ENCODE measurements at places on chromosomes 5 and 9.

DNA sequence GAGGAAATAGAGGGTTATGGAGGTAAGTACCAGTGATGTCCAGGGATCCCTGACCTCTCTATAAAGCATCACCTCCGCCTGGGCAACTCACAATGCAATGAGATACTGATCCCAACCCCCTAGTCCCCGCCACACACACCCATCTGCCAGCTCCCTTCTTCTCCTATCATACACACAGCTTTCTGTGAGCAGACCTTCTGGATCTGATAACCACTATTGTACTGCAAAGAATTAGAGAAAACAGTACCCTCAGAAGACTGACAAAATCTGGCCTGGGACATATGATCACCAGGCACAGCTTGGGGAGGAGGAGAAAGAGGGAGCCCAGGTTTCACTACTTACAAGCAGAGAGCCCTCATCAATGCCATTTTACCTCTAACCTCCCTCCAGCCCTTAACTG lies 249.0 kb downstream of the SEC61B start:
- no peak for DNase-seq

DNA sequence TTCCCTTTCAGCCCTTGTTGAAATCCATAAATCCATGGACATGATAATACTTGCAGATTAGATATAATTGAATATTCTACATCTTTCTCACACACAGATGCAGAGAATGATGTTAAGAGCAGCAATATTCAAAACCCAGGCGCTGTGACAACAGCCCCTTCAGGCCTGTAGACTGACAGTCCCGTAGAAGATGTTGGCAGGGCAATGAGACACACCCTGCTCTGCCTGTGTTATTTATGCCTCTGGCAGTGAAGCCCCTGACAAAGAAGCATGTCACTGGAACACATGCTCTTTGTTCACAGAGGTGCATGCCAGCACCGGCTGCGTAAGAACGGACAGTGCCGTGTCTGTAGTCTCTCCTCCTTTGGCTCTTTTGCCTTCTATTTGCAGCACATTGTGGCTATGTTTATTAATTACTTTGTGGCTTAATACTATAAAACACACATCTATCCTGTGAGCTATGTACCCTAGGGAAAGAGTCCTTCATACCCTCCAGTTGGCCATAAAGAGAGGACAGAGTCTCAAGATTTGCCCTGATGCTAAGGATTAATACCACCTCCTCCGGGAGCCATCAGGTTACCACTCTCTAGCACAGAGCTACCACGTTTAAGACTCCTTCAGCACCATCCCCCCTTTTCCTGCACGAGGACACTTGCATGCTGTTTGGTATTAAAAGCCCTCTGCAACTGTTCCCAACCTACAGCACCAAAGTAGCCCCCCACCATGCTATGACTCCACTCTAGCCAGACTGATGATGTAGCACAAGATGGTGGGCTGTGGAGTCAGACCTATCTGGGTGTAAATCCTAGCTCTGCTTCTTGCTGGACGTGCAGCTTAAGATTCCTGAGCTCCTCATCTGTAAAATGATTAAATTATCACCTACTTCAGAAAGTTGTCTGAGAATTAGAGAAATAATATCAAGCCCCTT lies 2.0 kb upstream of the ANP32B start:
- no peak for DNase-seq

DNA sequence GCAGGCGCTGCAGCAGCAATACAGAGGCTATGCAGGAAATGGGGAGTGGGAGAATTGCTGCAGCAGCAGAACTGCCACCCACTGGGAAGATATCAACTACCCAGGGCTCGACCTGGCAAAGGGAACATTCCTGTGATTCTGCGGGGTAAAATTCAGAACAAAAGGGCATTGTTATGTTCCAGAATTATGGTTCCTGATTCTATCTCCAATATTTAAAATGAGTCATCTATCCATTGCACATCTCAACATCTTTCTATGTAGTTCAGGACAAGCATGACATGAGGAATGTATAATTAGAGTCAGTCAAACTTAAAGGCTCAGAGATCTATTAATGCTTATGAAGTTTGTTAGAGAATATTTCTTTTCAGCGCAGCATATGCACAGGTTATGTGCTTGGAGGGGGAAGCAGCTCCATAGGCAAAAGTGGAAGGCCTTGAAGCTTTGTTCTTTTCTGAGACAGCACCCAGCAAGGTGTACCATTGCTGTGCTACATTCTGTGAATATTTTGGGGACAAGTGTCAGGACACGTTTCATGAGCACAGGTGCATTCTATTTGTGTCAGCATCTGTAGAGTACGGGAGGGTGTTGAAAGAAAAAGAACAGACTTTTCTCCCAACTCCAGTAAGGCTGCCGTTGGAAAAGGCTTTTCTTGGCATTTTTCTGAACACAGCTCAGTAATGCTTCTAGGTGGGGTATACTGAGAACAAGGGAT lies 395.6 kb upstream of the MPDZ start:
- DNase-seq: no peak

DNA sequence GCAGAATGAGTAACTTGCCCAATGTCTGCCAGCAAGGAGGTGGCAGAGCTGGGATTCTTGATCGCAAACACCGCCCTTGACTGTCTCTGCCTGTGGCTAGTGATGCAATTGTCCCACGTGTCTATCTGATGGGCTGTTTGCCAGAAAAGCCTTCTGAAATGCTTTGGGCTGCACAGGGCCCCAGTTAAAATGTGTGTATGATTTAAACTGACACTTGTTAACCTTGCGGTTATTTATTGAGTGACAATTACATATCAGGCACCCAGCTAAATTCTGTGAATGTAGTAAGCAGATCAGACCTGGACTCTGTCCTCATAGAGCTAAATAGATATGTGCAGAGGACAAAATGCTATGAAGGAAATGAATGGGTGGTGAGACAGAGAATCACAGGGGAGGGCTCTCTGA lies 11.6 kb upstream of the IL12B start:
- no peak for DNase-seq

GRCh38 chr5:173923218-173924095 lies 35.3 kb downstream of the CPEB4 start:
- DNase-seq: no peak

- DNase-seq: peak; percentile 18
These were observed 34.5 kb upstream of the TCF7 start for GRCh38 chr5:134079748-134080581.

DNA sequence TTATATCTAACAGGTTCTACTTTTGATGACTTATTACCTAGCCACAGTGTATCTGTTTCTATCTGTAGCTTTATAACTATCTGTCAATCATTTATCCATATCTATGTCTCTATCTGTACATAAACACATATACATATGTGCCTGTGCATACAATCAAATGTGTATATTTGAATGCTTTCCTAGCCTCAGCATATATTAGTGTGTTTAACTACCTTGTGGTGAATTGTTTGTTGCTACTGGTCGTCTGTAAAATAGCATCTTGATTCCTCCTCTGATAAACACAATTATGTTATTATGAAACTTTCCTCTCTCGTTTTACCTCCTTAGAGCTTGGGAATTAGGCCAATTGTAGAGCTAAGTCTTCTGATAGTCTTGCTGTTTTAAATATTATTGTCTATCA lies 44.4 kb downstream of the PARP8 start:
- DNase-seq: no peak

DNA sequence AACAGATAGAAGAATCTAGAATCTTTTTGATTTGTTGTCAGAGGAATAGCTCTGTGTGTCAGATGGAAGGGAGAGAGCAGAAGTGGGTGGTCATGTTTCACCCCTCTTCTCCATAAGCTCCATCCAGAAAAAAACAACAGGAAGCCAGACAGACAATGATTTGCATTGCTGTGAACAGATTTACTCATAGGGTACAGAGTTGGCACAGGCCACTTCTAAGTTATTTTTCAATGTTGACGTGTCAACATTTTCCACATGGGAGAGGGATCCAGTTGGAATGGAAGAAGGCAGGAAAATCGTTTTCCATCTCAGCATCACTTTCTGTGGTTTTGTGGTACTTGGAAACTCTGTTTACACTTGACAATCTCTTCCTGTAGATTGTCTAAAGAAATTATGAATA lies 86.7 kb downstream of the INSYN2B start:
- DNase-seq: no peak

GRCh38 chr5:141326088-141326854 lies 4.0 kb upstream of the PCDHGA1 start:
- DNase-seq: peak; percentile 66

- DNase-seq: no peak
These were observed 86.6 kb downstream of the KCNN2 start for GRCh38 chr5:114448481-114448880.

GRCh38 chr5:179438461-179438860 lies 93.2 kb upstream of the ADAMTS2 start:
- DNase-seq: no peak

- DNase-seq: no peak
These were observed 159.6 kb downstream of the NR2F1-AS1 start for GRCh38 chr5:93421468-93421867.

DNA sequence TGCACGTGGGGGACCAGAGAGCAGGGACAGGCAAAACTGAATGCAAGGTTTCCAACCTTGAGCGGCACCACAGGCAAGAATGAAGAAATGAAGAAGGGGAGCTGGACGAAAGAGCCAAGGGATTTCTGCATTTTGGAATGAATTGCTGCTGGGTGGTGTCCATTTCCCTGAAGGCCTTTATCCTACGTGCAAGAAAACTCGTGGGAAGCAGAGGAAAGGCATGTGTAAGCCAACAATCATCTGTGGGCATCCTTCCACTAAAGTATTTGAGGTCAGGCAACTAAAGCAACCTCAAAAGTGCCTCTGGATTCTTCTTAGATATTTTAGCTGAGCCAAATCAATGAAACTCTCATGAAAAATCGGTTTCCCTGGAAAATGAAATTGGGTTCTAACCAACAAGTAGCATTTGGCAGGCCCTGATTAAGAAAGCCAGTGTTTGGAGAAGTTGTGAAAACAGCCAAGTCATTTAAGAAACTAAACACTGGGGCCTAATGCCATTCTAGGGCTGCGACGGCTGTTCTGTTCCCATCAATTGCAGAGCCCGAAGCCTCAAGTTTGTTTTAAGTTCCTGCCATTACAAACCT lies 4.7 kb upstream of the TGFBI start:
- no peak for DNase-seq

DNA sequence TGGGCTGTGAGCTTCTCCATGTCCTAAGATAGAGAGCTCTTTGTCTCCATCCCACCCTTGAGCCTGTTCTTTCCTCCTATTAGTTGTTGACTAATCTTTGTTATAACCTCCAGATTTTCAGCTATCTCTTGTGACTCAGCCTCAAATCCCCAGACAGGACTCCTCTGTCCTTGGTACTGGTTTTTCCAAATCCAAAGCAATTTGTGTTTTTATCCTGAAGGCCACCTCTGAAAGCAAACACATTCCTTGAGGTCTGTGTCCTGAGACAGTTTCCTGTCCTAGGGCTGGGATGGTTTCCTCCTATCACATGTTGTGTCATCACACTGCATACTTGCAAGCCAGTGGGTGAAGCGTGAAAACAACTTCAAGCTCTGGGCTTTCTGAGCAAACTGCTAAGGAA lies 8.5 kb downstream of the TNC start:
- DNase-seq: no peak

DNA sequence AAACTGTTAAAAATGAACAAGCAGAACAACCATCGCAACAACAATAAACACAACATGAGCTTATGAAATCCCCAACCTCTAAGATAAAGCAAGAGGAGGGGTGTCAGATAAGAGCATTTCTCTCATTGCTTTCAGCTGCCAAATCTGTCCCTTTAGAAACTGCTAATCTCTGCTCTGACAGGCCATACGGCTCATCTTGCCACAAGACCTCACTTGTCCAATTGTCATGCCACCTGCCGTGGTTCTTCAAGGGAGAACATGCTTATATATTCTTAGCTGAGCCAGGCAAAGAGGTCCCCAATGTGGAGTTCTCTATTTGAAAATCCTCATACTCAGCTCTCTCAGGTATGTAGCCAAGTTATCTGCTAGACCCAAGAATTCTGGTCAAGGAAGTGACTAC lies 405.0 kb upstream of the TNC start:
- no peak for DNase-seq

DNA sequence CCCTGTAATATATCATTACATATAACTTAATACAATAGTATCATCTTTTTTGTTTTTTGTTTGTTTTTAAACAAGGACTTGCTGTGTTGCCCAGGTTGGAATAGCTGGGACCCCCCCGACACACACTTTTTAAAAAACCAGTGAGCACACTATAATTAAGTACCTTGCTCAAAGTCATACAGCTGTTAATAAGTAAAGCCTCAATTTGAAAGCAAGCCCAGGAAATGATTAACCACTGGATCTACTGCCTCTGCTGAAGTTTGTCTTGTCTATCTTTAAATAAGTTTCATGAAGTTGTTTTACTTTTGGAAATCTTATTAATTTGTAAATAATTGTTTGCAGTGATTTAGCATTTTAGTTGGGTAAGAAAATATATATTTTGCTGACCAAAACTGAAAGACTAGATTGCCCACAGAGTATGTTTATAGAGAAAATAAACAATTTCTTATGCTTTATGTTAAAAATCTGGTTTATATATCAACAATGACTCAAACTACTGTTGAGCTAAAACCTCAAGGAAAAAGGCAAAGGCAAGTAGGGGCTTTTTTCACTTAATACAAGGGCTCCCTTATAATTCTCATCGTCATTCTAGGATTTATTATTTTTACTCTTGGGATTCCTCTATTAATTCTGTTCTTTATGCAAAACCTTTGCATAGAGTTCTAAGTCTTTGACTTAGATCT lies 5.8 kb upstream of the CARNMT1 start:
- no peak for DNase-seq

DNA sequence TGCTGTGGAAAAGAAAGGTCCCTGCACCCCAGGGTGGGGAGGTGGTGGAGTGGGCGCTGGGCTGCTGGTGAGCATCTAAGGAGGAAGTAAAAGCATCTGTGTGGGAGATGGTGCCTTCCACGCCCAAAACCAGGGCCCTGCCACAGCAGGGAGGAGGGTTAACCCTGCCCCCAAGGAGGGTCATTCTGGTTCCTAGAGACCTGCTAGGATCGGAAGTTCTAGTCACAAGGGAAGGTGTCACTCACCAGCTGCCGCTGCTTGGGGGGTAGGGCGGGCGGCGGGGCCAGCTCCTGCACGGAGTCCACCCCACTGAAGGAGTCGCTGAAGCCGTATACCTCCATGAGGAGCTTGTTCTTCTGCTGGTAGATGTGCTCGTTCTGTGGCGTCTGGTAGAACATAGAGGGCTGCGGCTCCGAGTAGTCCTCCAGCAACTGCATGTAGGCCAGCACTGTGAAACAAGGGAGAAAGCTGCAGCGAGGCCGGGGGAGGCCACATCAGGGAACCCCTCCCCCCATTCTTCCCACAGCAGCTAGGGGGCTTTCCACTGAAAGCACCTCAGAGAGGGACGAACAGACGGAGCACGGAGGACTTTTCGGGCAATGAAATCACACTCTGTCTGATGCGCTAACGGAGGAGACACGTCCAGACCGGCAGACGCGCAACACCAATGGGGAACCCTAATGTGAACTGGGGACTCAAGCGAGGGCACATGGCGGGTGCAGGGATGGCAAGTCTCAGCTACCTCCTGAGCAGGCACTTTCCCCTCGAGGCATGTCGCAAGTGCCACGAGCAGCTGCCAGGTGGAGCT lies 76.4 kb downstream of the PRRT1B start:
- no peak for DNase-seq

DNA sequence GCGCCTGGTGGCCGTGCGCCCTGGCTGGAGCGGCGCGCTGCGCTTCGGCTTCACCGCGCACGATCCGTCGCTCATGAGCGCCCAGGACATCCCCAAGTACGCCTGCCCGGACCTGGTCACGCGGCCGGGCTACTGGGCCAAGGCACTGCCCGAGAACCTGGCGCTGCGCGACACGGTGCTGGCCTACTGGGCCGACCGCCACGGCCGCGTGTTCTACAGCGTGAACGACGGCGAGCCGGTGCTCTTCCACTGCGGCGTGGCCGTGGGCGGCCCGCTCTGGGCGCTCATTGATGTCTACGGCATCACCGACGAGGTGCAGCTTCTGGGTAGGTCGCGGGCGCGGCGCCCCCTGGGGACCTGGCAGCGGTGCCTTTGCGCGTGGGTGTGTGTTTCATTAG lies 28.9 kb downstream of the NEURL1B start:
- DNase-seq: no peak

Measured in D341Med (cell line).